Activated T-cell treated with anti-CD3 and anti-CD28 coated beads for 4 hours (primary cell): ENCODE measurements at places on chromosomes 5 and 9.

- DNase-seq, result no peak
Measured at GRCh38 chr5:137589185-137589584, 90.1 kb upstream of the SPOCK1 start.

DNA sequence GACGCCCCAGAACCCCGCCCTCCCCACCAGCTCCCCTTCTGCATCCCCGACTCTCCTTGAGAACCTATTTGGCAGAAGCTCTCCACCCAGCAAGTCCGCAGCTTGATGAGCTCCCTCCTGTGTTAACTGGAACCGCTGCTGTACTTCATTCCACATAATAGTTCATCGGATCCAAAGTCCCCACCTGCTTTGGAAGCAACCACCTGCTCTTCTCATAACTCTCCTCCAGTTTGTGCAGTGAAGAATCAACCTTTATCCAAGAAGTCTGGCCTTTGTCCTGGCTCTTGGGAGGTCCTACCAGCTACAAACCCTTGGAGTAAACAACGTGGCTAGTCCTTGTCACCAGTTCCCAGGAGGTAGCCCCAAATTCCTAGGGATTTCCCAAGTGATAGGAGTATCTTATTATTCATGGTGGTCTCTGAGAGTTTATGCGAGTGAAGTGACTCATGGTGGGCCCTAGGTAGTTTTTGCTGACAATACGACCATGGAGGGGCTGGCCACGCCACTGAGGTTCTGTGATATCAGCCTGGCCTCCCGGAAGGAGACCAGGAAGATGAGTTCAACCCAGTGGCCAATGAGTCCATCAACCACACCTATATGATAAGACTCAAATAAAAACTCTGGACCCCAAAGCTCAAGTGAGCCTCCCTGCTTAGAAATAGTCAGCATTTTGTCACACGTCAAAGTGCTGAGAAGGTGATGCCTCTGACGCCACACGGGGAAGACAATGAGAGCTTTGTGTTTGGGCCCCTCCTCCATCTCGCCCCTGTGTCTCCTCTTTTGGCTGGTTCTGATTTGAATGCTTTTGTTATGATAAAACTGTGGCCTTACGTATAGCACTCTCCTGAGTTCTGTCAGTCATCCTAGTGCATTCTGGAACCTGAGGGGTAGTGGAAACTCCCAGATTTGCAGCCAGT, 3.6 kb upstream of the IL4 start:
- no peak for DNase-seq

GRCh38 chr5:132506094-132506692, 15.6 kb upstream of the IRF1 start:
- no peak for DNase-seq

DNA sequence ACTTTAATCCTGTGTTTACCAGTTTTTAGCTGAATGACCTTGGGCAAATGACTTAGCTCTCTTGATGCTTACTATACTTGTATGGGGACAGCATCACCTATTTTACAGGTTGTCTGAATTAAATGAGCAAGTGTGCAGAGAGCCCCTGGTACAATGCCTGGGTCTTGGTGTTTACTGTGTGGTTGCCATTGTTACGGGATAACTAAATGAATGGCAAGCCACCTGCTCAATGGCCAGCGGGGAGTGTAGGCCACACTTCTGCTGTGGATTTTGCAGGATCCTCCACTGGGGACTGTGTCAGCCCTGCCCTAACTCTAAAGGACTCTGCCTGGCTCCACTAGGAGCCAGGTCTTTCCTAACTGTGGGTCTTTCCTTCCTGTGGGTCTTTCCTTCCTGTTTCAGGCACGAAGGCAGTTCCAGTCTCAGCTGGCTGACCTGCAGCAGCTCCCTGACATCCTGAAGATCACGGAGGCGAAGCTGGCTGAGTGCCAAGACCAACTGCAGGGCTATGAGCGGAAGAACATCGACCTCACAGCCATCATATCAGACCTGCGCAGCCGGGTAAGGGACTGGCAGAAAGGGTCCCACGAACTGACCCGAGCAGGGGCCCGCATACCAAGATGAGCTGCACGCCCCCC, 10.3 kb upstream of the GLE1 start:
- DNase-seq, result no peak

DNA sequence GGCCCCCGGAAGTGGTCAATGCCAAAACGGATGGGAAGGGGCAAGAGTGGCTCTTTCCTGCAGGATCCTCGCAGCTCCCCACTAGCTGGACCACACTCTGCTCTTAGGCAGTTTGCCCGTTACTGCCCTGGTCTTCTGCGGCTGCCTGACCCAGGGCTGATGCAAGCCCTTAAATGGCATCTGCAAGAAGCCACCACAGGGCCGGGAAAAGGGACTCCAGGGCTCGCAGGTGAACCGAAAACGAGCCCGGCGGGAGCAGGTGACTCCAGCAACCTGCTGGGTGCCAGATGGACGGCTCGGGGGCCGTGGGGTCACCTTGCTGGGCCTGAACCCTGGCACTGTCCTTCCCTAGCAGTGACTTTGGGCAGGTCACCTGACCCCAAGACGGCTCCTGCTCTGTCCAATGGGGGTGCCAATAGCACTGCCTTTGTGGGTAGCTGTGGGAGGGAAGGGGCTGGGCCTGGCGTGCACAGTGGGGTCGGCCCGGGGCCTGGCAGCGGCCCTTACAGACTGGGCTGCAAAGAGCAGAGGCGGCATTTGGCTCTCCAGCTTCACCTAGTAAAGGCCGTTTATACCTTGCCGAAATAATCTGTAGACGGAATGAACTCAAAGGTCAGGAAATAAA, 1.3 kb downstream of the TMEM250 start:
- no peak for DNase-seq

GRCh38 chr5:103808464-103809106, 246.0 kb upstream of the NUDT12 start:
- DNase-seq, result no peak

DNA sequence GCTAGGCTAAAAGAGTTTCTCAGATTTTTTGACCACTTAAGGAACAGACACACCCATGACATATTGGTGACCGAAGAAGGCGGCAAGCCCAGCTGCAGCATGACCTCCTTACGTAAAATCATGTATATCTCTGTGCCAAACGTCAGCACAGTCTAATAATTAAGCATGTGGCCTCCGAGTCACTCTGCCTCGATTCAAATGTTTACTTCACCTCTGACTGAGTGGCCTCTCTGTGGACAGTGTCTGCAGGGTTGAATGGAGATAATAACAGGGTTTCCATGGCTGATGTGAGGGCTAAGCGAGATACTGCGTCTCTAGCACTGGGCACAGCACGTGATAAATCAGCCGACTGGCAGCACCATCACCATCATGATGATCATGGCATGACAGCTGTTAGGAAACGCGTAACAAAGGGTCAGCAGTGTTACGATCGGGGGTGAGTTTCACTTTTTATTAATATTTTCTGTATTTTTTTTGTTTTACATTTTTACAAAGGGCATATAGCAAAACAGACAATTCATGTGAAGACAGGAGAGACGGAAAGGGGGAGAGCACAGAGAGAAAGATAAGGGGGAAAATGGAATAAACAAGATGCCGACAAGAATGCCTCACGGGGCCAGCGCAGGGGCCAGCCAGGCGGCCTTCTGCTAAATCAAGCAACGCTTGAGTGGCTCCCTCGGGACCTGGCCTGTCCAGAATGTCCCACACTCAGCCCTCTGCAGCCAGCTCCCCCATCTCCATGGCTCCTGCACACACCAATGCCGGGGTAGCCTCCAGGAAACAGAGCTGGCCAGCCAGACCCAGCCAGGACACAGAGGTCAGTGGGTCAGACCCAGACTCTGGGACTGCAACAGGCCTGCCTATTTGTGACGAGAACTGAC, 60.3 kb downstream of the ADAMTS2 start:
- no peak for DNase-seq

DNA sequence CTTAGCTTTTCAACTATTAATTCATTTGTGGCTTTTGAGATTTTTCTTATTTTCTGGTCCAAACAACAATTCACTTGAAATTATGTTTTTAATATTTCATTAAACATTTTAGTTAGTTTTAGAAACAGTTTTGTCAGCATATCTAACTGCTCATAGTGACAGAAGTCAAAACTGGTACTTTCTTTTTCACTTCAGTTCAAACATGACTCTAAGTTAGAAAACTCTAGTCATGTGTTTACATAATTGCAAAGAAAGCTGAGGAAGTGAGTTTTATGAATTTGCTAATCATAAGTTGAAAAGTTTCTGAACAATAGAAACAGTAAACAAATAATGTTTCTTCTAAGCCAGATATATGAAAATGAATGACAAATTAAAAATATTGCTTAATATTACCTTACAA, 1931.0 kb downstream of the EFNA5 start:
- DNase-seq, result no peak

DNA sequence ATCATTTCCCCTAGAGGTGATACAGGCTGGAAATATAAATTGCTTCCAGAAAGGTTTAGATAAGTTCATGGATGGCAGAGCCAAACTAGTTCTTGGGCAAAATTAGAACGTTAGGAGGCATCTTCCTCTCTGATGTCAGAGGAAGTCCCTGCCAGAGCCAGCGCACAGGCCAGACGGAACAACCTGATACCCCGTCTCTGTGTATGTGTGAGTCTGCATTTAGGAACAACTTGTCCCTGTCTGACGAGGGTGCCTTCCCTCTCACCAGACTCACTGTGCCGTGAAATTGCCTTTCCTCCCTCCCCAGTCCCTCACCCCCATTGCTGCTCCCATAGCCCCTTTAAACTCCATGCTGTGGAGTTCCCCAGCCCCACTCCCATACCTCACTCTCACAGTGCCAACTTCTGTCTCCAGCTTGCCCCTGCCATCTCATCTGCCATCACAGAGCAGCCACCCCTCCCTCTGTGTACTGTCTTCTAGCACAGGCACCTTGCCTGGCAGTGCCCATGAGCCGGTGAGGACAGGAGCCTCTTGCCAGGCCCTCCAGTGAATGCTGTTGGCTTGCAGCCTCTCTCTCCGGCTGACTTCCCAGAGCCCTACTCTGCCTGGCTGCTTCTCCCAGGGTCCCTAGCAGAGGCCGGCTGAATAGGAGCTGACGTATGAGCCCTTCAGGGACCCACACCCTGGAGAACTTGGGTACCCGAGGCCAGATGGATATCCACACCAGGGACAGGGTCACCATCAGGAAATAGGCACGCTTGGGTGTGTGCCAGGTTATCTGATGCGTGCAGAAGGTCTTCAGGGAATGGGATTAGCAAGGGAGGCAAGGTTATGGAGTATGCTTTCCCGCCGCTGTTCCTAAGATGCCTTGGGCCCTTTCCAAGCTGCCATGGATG, 26.7 kb downstream of the UNC5A start:
- DNase-seq, result no peak

GRCh38 chr9:70679845-70680244, 265.4 kb upstream of the KLF9 start:
- DNase-seq, result no peak

GRCh38 chr9:38671372-38671731, 48.6 kb downstream of the FAM240B start:
- no peak for DNase-seq

- DNase-seq, result no peak
Measured at GRCh38 chr9:23245067-23245466, 581.0 kb downstream of the ELAVL2 start.

DNA sequence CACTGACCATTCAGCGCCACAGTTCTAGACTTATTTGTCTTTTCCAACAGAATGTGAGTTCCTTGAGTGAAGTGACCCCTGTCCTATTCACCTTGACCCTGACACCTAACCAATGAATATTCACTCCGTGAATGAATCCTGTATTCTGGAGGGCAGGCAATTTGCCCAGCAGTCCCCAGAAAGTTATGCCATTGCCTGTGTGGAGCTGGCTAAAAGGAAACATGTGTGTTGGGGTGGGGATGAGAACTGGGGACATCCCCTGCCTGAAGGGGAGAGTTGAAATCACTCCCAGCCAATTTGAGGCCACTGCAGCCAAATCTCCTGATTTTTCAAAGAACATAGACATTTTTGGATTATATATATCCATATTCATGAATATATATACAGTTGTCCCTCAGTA, 199.0 kb downstream of the SLIT3 start:
- no peak for DNase-seq
